ENCODE measurements at places on chromosomes 2 and 18. TPM values are rescaled to one million over a fixed set of nuclear protein-coding genes. Genes with fewer than 3 reads are reported as not detected.

GRCh38 chr2:184555352-184555751, 43.0 kb upstream of the ZNF804A start:
- ATAC-seq: no peak

The GAD1 gene
- total RNA-seq: not detected

The FAM110C gene
- 2.8 TPM for total RNA-seq

The ANKRD30BL gene
- not detected for total RNA-seq

The MOGAT1 gene
- total RNA-seq: not detected

DNA sequence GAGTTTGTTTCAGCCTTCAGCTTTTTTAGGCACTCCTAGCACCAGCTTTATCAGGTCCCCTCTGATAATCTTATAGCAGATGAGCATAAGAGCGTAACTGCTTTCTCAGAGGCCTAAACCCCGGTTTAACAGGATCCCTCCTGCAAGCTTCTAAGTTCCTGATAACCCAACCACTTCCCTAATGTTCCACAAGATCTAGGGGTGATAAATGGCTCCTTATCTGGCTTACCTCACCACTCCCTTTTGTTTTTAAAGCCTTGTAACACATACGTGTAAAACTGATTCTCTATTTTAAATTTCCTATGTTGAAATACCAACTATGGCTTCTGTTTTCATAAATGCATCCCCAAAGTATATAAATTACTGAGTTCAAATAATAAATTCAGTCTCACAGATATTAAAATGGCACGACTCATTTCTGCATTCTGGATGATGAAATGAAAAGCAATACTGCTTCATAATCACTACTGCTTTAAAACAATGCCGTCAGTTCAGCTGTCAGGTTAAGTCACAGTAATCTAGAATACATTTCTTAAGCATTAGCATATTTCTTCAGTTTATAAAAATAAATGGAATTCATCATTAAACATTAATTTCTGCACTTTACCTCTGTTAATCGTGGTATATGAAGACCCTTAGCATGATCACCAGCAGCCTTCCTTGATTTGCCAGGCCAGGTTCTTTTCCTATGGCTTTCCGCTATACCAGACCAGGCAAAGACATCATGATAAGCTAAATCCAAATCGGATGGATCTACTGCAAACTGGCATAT, 126.3 kb downstream of the C2orf74 start:
- no peak for ATAC-seq

The PLEK gene
- 33.0 TPM for total RNA-seq

Measured in gastroesophageal sphincter (tissue), 4 donors.